AG08395 (cell line): ENCODE measurements at places on chromosomes 7 and 10.

GRCh38 chr7:7698930-7699329 is 19.5 kb downstream of the RPA3 start:
- DNase-seq: no peak

GRCh38 chr7:77710861-77711260 is 14.6 kb downstream of the RSBN1L start:
- DNase-seq: no peak

GRCh38 chr10:125843603-125844329 is 20.4 kb downstream of the BCCIP start:
- DNase-seq: no peak

- no peak for DNase-seq
Observed at GRCh38 chr10:78913219-78914059, 155.3 kb upstream of the ZMIZ1 start.

- DNase-seq: peak; percentile 71
Observed at GRCh38 chr7:78018641-78019446, 220.3 kb downstream of the PHTF2 start.

DNA sequence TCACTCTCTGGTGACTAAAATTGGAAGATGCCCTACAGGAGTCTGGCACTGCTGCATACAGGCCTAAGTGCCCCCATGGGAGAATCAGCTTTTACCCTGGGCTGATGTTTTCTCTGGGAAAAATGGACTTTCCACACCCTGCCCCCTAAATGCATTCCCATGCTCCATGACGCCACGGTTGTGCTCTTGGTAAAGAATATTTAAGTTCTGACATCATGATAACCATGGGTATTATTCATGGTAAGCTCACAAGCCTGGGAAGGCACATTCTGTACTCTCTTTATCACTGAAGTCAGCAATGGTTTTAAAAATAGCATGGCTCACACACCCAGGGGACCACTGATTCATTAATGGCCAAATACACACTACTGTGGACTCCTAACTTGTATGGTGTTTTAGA is 43.4 kb downstream of the HIPK2 start:
- DNase-seq: peak; percentile 68

GRCh38 chr7:130732980-130733930 is 752 bp downstream of the KLF14 start:
- DNase-seq: no peak

DNA sequence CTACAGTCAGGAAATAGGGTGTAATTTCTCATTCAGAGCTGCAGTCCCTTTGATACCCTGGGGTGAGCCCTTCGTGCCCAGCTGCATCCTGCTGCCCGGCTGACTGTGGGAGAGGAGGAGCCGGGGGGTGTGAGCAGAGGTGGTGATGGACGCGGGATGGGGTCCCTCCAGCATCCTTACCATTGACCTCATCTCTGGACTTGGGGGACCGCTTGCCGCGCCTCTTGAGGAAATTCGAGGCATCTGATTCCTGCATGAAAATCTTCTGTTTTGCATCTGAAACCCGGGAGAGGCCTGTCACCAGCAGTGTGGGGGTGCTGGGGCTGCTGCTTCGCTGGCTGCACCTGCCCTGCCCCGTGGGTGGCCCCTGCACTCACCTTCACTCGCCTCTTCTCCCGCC is 816 bp downstream of the UCMA start:
- no peak for DNase-seq

DNA sequence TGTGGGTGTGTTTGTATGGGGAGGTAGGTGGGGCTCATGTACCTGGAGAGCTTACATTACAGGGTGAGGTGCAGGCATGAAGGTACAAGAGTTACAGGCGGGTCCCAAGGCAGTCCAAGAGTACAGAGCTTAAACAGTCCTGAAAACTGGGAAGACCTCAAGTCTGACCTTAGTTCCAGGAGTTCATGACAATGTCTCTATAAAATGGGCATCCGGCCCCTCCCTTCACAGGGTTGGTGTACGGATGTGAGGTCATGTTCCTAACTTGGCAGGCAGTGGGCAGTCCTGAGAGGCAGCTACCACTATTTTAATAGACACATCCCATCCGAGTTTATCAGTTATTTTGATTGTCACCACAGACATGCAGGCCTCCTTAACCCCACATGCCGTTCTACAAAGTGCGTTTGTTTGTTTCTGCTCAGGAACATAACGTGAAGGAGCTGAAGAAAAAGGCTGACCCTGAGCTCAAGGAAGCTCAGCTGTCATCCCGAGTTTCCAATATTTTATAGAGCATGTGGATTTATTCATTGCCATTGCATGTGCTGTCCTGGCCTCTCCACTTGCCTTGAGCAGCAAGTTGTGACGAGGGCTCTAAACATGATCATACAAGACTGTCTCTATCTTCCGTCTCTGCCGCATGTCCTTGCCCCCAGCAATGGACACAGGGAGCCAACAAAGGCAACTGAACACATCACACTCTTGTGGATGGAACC is 647.5 kb upstream of the IGFBP3 start:
- DNase-seq: no peak

DNA sequence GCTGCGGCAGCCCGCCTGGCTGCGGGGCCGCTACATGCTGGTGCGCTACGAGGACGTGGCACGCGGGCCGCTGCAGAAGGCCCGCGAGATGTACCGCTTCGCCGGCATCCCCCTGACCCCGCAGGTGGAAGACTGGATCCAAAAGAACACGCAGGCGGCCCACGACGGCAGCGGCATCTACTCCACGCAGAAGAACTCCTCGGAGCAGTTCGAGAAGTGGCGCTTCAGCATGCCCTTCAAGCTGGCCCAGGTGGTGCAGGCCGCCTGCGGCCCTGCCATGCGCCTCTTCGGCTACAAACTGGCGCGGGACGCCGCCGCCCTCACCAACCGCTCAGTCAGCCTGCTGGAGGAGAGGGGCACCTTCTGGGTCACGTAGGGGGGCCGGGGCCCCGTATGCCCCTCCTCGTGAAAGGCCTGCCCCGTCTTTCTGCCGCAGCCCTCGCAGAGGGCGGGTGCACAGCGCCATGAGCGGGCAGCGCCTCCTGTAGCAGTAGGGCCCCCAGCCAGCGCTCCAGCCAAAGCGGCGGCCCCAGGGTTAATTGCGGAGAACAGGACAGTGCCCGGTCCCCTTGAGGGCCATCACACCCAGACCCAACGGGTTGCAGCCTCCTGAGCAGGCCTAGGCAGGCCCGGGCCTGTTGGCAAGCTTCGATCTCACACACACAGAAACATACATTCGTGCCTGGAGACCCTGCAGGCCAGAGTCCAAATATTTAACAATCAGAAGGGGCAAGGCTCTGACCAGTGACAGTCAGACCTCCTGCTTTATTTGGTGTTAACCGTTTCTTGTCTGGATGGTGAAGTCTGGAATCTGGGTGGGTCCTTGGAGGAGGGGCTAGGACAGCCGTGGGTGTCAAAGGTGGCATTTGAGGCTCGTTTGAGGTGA is 44.1 kb downstream of the CHST3 start:
- DNase-seq: no peak

DNA sequence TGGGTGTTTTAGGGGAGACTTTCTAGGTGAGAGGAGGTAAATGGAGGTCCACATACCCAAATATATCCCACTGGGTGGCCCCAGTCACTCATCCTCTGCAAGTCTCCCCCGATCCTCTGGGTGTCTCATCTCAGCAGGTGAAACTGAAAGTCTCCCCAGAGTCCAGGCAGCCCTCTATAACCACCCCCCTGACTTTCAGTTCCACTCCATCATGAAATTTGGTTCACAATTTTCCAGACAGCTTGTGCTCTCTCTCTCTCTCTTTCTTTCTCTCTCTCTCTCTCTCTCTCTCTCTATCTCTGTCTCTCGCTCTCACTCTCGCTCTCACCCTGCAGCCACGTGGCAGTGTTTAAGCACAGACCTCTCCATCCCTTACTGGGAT is 56.7 kb upstream of the ELN start:
- DNase-seq: no peak

DNA sequence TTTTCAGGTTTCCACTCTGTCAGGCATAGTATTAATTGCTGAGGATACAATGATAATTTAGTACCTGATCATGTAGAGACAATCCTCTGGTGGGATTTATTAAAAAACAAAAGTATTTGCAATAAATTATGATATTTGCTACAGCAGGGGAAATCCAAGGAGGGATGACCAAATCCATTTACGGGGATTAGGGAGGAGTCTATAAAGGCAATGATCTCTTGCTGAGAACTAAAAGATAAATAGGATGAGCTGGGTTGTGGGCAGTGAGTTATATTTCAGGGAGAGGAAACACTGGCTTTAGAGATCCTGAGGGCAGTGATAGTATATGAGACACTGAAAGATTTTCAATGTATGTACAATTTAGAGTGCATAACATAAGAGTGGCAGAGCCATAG is 305.5 kb downstream of the GPR37 start:
- no peak for DNase-seq

GRCh38 chr10:44102726-44103255 is 282.1 kb downstream of the CXCL12 start:
- no peak for DNase-seq

GRCh38 chr7:35334506-35334905 is 80.6 kb upstream of the TBX20 start:
- DNase-seq: no peak

- no peak for DNase-seq
Observed at GRCh38 chr10:93095225-93095624, 21.5 kb downstream of the CYP26A1 start.

GRCh38 chr10:22666287-22667092 is 47.9 kb downstream of the PIP4K2A start:
- no peak for DNase-seq

GRCh38 chr7:17234398-17235031 is 63.9 kb upstream of the AHR start:
- peak; percentile 88 for DNase-seq

DNA sequence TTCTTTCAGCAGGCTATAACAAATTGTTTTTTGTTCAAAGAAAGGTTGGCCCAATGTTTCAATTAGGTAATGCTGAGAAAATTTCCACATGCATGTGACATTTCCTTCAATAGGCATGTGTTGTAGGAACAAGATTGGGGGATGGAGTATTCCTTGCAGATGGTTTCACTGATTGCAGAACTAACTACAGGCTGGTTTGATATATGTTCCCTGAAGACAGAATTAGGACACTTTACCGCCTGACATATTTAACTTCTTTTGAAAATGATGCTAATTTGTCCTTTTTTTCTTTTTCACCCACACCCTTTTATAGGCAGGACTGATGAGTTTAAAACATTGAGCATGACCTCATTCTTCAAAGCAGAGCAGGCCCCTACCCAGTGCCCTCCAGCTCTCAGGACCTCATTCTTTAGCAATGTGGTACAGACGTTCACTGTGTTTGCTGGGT is 163.3 kb downstream of the CPED1 start:
- no peak for DNase-seq

DNA sequence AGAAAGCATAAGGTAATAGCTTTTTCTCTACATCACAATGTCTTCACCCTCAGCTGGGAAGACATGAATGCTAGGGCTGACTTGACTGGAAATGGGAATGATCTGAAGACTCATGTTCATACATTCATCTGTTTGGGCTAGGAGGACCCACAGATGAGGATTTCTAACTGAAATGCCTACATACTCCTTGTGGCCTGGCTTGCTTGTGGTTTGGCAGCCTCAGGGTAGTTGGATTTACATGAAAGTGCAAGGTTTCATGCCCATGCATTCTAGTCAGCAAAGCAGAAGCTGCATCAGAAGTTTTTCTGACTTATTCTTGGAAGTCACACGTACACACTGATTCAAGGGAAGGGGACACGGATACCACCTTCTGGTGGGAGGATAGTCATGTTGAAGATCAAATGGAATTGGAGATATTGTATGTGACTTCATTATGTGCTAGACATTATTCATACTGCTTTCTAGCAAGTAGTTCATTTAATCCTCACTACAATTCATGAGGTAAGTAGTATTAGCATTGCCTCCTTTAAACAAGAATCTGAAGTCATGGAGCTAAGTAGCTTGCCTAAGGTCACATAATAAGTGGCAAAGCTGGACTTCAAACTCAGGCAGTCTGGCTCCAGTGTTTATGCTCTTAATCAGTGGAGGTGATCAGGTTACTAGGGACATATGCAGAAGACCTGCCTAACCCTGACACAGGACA is 957.0 kb downstream of the LRMDA start:
- DNase-seq: peak; percentile 35

GRCh38 chr10:62084451-62084850 is 183.0 kb downstream of the ARID5B start:
- no peak for DNase-seq

GRCh38 chr7:84021292-84021908 is 173.2 kb downstream of the SEMA3A start:
- DNase-seq: no peak

DNA sequence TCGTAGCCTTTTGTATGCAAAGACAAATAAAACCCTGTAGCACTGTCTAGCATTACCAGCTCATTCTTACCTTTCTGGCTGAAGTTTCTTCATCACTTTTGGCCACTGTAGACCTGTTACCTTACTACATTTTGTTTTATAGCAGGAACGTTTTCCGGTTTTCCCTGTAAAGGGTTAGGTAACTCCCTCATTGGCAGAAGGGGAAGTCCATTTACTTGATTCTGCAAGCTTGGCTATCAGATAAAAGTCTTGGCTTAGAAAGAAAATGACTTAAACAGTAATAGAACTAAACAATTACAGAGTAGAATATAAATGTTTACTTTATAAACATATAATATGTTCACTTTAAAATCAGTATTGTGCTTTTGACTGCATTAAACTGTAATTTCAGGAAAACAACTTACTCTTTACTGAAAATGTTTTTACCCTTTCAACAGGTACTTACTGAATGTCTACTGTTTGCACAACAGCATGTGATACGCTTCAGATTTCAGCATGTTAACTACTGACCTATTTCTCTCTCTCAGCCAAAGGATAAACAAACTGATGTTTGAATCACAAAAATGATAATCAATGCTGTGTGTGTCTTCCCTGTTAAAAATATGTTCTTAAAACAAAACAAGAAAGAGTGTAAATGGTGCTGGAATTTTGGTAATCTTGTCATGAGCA is 67.1 kb downstream of the OTUD1 start:
- DNase-seq: no peak

DNA sequence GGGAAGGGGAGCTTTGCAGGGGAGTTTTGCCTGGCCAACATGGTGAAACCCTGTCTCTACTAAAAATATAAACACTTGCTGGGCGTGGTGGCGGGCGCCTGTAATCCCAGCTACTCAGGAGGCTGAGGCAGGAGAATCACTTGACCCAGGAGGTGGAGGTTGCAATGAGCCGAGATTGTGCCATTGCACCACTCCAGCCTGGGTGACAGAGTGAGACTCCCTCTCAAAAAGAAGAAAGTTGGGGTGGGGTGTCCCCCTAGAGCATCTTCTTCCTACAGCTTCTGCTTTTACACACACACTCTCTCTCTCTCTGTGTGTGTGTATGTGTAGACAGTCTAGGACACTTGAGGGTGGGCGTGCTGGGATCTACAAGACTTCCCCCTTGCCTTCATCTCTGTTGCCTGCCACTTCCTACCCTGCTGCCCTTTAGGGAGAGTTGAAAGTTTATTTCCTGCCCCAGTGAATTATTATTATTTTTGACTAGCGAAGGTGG is 21.7 kb downstream of the PLAU start:
- no peak for DNase-seq

GRCh38 chr7:27211084-27211446 is 11.2 kb upstream of the HOXA13 start:
- DNase-seq: no peak

GRCh38 chr7:72674394-72674793 is 153.6 kb downstream of the TYW1B start:
- DNase-seq: no peak
